ENCODE measurements at places on chromosomes 7 and 10. TPM values are rescaled to one million over a fixed set of nuclear protein-coding genes. Genes with fewer than 3 reads are reported as not detected.

- DNase-seq, result no peak
Observed at GRCh38 chr7:25759748-25760147, 392.2 kb upstream of the NFE2L3 start.

Gene TMEM140
- total RNA-seq, result 11.6 TPM

- DNase-seq, result no peak
Observed at GRCh38 chr7:134712196-134712595, 65.5 kb downstream of the BPGM start.

GRCh38 chr10:48638158-48638557 lies 33.3 kb upstream of the ARHGAP22 start:
- DNase-seq, result no peak

DNA sequence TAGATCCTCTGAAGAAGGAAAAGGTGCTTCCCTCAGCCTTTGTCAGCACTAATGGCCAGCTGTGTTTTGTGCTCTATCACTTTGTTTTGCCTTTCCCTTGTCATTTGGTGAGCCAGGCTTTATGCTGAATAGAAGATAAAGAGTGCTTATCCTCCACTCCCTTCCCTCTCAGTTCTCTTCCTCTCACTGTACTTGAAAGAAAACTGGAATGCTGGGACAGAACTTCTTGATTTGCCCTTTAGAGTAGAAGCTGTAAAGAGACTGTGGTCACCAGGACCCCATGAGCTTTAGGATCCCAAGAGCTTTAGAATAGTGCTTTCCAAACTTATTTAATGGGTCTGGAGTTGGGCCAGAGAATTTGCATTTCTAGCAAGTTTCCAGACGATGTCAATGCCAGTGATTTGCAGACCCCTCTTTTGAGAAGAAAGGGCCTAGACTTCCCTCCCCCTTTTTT lies 81.4 kb downstream of the LRRC4 start:
- DNase-seq, result no peak

Gene FIS1
- total RNA-seq, result 159 TPM

DNA sequence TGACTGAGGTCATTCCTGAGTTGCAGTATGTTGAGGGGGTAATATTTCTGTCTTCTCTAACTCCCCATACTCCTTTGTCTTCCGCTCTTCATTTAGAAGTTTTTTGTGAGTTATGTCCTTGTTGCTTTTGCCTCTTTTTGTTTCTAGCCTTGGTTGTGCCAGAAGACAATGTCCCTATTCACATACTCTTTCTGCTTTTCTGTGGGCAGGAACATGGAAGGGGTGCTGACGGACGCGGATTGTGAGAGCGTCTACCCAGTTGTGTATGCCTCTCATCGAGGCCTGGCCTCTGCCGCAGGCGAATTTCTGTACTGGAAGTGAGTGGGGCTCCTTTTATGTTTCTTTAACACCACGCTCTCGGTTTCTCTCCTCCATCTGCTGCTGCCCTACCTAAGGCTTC lies 20.5 kb downstream of the STAG3 start:
- no peak for DNase-seq

Gene IQCE
- total RNA-seq, result 23.0 TPM

- no peak for DNase-seq
Observed at GRCh38 chr10:24425151-24425550, 216.2 kb downstream of the KIAA1217 start.

- no peak for DNase-seq
Observed at GRCh38 chr10:12803776-12804175, 197.7 kb downstream of the CCDC3 start.

DNA sequence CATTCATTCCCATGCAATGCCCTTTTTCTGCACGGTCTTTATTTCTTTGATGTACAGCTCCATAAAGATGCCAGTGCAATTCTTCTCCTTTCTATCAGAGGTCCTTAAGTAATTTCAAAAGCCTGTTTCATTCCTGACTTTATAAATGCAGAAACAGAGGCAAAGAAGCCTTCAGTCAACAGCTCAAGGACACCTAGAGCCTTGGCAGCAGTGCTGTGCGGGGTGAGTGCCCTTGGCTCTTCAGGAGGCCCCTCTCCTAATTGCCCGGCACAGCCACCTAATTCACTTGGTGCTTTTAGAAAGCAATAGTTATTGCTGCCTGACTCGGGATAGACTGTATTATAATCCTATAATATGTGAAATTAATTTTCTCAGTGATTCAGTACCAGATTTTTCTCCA lies 169.6 kb upstream of the KLF6 start:
- no peak for DNase-seq

Gene NME8
- total RNA-seq, result 1.5 TPM

DNA sequence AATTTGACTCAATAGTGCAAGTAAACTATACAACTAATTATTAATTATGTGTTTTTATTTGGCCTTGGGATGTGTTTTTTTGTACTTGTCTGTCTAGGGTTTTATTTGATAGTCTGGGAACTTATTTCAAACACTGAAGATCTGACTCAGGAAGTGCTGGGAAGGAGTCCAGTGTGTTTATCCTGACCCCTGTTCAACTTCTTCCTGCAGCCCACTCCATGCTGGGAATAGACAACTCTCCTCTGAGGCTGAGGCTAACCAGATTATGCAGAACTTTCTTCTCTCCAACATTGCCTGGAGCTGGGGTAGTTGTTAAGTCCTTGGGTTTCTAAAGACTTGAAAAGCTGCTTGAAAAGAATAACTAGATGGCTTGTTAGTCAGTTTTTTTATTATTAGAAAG lies 6.9 kb downstream of the CISD1 start:
- DNase-seq, result no peak

DNA sequence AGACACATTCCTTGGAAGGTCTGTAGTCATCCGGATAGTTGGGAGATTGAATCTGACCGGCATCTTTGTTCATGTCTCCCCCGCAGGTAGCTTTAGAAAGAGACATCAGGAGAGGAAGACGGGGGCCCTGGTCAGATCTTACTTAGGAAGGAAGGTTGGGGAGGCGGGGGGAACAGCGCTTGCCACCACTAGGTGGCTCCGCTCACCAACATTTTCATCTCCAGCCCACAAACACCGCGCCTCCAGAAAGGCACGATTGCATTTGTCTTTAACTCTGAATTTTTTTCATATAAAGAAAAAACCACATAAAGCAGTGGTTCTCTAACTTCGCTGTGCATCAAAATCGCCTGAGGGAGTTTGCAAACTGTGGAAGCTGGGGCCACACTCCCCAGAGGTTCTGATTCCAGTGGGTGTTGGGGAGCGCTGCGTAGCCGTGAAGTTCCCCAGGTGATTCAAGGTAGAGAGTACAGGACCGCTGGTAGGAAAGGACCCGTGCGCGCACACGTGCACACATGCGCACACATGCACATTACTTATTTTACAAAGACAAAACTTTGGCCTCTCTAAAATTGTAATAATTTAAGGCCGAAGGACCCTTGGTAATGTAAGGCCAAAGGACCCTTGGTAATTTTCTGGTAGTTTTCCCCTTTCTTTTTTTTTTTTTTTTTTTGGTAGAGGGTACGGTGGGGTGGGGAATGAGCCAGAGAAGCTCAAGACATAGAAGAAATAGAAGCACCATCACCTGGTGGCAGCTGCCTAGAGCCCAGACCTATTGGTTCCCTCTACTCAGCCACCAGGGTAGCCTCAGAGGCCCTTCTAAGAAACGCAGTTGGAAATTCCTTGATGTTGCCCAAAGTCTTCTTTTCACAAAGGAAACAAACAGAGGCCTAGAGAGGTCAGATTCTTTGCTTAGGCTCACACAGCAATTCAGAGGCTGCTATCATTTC lies 37.4 kb upstream of the OPALIN start:
- peak; percentile 77 for DNase-seq

DNA sequence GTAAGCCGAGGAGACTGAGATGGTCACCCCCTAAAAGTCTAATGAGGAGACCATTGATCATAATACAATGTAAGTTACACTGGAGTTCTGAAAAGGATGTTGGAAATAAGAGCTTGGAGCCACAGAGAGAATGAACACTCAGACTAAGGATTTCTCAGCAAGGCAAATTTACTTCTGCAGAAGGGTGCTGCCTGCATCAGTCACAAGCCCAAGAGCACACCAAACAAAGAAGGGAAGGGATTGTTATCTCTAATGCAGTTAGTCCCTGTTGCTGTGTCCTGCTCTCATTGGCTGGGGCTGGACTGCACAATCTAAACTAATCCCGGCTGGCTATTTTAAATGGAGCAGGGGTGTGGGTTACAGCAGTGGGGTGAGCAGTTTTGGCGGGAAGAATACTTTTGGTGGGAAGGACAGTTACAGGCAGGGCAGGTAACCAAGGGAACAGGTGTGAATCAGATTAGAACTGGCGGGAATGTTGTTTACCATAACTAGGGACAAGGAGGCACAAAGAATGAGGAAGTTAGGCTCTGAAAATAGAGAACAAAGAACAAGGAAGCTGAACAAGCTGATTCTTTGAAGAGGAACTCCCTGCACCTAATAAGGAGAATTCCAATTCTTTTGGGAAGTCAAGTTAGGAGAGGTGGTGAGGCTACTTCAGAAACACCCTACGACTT lies 30.3 kb upstream of the TRIM24 start:
- DNase-seq, result no peak

GRCh38 chr10:18473424-18474117 lies 177.8 kb downstream of the NSUN6 start:
- DNase-seq, result no peak

DNA sequence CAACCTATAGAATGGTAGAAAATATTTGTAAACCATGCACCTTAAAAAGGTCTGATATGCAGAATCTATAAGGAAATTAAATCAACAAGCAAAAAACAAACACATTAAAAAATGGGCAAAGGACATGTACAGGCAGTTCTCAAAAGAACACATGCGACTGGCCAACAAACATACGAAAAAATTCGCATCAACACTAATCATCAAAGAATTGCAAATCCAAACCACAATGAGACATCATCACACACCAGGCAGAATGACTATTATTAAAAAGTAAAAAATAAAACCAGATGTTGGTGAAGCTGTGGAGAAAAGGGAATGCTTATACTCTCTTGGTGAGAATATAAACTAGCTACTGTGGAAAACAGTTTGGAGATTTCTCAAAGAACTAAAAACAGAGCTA lies 33.2 kb downstream of the TMEM229A start:
- DNase-seq, result no peak

DNA sequence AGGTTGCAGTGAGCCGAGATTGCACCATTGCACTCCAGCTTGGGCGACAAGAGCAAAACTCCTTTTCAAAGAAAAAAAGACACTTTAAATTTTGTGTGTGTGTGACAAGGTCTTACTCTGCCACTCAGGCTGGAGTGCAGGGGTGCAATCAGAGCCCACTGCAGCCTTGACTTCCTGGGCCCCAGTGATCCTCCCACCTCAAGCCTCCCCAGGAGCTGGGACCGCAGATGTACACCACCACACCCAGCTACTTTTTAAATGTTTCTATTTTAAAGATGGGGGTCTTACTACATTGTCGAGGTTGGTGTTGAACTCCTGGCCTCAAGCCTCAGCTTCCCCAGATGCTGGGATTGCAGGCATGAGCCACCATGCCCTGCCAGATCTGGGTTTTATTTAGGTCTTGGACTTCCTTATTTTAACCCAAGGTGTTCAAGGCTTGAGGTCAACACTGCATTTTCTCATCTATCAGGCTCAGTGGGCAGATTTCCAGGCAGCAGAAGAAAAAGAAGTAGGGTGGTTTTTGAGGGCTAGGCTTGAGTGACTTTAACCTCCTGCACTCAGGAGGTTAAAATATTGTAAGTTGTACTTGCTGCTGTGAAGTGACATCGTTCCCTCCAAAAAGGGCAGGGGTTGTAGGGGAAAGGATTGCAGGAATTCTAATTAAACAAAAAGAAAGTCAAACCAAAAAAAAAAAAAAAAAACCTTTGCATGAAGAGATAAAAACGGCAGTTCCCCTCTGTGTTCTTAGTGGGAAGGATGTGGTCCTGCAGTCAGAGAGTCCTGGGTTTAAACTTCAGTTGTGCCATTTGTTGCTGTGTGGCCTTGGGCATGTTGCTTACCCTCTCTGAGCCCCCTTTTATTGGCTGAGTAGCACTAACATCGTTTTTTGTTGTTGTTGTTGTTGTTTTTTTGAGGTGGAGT lies 71.5 kb downstream of the CARD11 start:
- DNase-seq, result no peak

Gene GPER1
- 3.4 TPM for total RNA-seq

- peak; percentile 37 for DNase-seq
Observed at GRCh38 chr7:30973791-30974604, 10.2 kb downstream of the GHRHR start.

DNA sequence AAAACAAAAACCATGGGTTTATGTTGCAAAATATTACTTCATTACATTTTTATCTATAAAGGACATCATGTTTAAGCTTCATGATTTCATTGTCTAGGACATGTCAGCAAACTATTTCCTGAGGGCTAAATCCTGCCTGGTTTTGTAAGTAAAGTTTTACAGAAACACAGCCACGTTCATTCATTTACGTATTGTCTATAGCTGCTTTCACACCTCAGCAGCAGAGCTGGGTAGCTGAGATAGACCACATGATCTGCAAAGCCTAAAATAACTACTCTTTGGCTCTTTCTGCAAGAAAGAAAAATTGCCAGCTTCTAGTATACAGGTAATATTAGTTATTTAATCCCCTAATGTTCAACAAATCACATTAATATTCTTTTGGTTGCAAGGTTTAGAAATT lies 12.7 kb upstream of the PIP4K2A start:
- DNase-seq, result no peak

GRCh38 chr10:72173619-72174296 lies 42.1 kb upstream of the ANAPC16 start:
- no peak for DNase-seq

Gene GDF10
- 1.5 TPM for total RNA-seq

DNA sequence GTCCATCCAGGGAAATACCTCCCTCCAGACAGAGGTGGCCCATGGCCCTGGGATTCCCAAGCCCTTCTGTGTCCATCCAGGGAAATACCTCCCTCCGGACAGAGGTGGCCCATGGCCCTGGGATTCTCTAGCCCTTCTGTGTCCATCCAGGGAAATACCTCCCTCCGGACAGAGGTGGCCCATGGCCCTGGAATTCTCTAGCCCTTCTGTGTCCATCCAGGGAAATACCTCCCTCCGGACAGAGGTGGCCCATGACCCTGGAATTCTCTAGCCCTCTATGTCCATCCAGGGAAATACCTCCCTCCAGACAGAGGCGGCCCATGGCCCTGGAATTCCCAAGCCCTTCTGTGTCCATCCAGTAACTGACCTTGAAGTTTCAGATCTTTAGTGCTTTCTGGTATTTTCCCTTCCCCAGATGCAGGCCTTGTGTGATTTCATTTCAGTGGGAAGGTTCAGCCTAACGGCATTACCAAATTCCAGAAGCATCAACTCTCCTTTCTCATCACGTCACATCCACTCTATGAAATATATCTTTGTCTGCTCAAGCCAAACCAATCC lies 28.8 kb upstream of the DIP2C start:
- no peak for DNase-seq
